Endothelial cell of umbilical vein (primary cell): ENCODE measurements at places on chromosomes 3 and 15. TPM values are rescaled to one million over a fixed set of nuclear protein-coding genes. Genes with fewer than 3 reads are reported as not detected.

Gene GOLGA8S
- 0.42 and 0.55 TPM in 2 replicates for total RNA-seq

Gene VPS33B
- 14.2 and 14.7 TPM in 2 replicates for total RNA-seq

Gene SI
- not detected in 2 replicates for total RNA-seq

DNA sequence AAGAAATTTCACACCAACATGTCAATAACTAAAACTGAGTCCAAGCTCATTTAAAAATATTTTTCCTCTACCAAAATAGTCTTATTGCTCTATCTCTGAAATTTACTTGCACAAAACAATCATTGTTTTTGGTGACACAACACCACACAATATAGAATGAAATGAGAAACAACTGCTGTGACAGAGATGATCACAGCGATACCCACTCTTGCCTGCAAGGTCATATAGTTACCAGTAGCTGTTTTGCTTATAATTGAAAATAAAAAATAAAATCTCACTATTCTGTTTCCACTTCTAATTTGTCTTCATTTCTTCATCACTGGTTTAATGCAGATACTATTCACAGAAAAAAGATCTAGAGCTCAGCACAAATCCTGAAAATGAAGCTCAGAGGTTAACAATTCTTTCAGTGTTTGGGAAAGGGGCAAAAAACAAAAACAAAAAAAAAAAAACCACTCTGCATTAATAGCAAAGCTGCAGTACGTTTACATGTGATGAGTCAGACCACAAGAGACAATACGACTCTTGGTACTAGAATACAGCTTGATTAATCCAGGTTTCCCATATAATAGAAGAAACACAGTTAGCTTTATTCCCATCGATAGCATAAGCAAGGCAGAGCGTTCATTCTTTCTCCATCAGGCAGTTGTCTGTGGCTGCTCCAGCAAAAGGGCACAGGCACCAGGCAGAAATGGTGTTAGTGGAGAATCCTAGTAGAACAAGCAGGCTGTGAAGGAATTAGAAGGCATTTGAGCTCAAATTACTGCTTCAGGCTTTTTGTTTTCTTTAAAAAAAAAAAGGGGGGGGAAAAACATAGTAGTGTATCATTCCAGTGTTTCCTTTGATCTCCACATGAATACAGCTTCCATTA, 773 bp downstream of the ANKRD28 start:
- H3K27ac ChIP-seq = peak overlapping the region; percentile 96
- H3K36me3 ChIP-seq = no peaks in the 10 kb centered on the region
- no peaks in the 10 kb centered on the region for H3K27me3 ChIP-seq
- peak; percentile 82 for DNase-seq
- H3K4me3 ChIP-seq = peak overlapping the region; percentile 84

DNA sequence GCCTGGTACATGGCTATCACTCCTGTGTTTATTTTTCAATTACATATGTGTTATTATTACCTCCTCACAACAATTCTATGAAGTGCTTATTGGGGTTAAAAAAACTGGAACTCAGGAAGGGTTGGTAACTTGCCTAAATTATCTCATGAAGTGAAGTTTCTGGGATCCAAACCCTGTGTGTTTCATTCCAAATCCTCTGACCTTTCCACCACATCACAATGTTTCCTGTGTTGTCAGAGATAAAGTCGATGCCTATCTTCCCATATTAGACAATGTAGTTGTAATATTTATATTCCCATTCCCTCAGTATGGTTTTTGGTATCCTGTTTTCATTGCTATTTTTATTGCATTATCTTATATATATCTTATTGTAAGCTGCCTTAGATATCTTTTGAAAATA, 269.1 kb upstream of the CFAP20DC start:
- no peaks in the 10 kb centered on the region for H3K36me3 ChIP-seq
- no peak for DNase-seq
- H3K4me3 ChIP-seq = no peak overlapping the region
- no peak overlapping the region for H3K27ac ChIP-seq

GRCh38 chr3:126958638-126959085, 24.3 kb upstream of the PLXNA1 start:
- no peaks in the 10 kb centered on the region for H3K27me3 ChIP-seq
- H3K4me1 ChIP-seq = peaks cover 4% of the 10 kb centered on the region
- no peak overlapping the region for H3K4me3 ChIP-seq
- no peaks in the 10 kb centered on the region for H3K36me3 ChIP-seq

- H3K27ac ChIP-seq = no peak overlapping the region
- peak; percentile 84 for DNase-seq
- peaks cover 12% of the 10 kb centered on the region for H3K4me1 ChIP-seq
- no peaks in the 10 kb centered on the region for H3K27me3 ChIP-seq
These were observed 23.8 kb downstream of the CYFIP1 start for GRCh38 chr15:22956257-22956977.

- H3K4me1 ChIP-seq = peaks cover 54% of the 10 kb centered on the region
- no peaks in the 10 kb centered on the region for H3K36me3 ChIP-seq
- no peaks in the 10 kb centered on the region for H3K27me3 ChIP-seq
- peak; percentile 17 for DNase-seq
- H3K4me3 ChIP-seq = no peak overlapping the region
These were observed 81.3 kb upstream of the ABI3BP start for GRCh38 chr3:101074518-101074917.

- no peaks in the 10 kb centered on the region for H3K36me3 ChIP-seq
- H3K4me1 ChIP-seq = no peaks in the 10 kb centered on the region
- no peak for DNase-seq
- H3K4me3 ChIP-seq = no peak overlapping the region
These were observed 71.3 kb downstream of the C3orf70 start for GRCh38 chr3:185081521-185081920.

DNA sequence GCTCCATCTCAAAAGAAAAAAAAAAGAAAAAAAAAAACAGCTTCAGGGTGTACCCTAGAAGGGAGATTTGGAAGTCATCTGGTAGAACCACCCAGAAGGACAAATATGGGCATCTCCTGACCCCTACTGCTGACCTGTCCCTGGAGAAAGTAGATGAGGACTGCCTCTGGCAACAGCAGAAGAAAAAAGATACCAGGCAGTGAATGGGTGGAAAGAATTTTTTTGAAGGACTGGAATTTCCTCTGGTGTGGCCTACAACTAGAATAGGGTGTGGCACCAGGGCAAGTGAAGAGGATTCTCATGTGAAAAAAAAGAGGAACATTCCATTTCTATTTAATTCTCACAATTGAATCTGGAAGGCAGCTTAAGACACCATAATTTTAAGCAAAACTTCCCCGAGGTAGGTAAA, 3.1 kb downstream of the ANXA2 start:
- no peaks in the 10 kb centered on the region for H3K27me3 ChIP-seq
- H3K36me3 ChIP-seq = peaks cover 9% of the 10 kb centered on the region
- DNase-seq = no peak
- peak overlapping the region; percentile 96 for H3K4me3 ChIP-seq

GRCh38 chr3:67798412-67798811, 144.0 kb upstream of the SUCLG2 start:
- H3K27ac ChIP-seq = no peak overlapping the region
- no peaks in the 10 kb centered on the region for H3K36me3 ChIP-seq
- no peak overlapping the region for H3K4me3 ChIP-seq

DNA sequence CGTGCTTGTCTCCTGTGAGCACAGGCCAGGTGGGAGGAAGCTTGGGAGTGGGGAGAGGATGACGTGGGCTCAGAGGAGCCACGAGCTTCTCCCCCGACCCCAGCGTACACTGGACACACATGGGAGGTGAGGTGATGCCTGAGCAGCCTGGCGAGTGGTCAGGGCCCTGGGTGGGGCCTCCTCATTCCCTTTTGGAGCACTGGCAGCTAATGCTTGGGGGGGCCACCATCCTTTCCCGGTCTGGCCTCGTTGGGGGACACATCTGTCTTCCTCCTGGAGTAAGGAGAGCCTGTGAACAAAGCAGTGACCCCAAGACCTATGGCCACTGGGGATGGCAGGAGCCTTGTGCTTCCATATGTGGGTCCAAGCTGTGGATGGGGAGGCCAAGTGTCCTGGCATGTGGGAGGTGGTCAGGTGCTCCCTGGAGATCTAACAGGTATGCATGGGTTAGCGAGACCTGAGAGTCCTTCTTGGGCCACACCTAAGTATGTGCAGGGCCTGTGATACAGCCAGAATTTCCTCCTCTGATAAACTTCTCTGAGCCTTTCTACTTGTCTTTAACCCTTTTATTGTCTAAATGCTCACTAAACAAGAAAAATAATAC, 9.5 kb downstream of the KLF13 start:
- DNase-seq = no peak
- H3K36me3 ChIP-seq = no peaks in the 10 kb centered on the region
- H3K27me3 ChIP-seq = no peaks in the 10 kb centered on the region
- H3K4me3 ChIP-seq = no peak overlapping the region

DNA sequence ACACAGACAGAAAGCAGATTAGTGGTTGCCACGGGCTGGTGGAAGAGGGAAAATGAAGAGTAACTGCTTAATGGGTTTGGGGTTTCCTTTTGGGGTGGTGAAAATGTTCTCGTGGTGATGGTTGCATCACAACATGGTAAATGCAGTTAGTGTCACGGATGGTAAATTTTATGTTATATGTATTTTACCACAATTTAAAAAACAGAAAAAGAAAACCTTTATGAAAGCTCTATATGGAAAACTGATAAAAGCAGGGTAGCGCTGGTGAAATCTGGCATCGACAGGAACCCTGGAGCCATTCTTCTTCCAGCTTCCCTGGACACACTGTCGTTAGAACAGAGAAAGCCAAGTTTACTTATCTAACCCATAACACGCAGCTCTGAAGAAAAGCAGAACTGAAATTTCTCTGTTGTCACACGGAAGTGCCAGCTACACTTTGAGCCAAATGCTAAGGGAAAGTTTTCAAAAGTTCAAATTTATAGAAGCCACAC, 287.7 kb upstream of the NR2F2 start:
- H3K4me1 ChIP-seq = peaks cover 9% of the 10 kb centered on the region
- H3K4me3 ChIP-seq = no peak overlapping the region
- no peaks in the 10 kb centered on the region for H3K27me3 ChIP-seq
- no peak overlapping the region for H3K27ac ChIP-seq
- no peak for DNase-seq

DNA sequence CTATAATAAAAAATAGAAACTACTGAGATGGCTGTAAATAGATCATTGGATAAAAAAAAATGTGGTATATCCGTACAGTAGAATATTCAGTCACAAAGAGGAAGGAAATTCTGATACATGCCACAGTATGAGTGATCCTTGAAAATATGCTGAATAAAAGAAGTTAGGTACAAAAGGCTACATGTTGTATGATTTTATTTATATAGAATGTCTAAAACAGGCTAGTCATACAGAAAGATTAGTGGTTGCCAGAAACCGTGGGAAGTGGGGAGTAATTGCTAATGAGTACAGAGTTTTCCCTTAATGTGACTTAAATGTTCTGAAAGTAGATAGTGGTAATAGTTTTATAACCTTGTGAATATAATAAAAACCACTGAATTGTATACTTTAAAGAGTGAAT, 24.9 kb upstream of the FAH start:
- H3K27ac ChIP-seq = peak overlapping the region; percentile 26
- H3K4me3 ChIP-seq = no peak overlapping the region
- DNase-seq = peak; percentile 51
- peaks cover 12% of the 10 kb centered on the region for H3K4me1 ChIP-seq
- no peaks in the 10 kb centered on the region for H3K27me3 ChIP-seq

DNA sequence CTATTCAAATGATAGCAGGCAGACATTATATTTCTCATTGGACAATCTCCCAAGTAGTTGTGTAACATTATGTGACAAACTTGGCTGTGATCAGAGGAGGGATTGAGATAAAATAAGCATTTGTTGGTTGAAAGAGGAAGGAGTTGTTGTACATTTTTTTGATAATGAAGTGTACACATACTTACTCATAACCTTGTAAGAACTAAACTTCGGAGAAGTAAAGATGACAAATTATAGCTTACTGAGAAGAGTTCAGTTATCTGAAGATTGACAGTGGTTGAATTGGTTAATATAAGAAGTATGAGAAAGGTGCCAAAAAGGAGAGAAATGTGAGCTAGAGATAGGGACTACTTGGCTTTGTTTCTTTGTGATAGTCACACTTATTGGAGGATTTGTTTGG, 32.6 kb downstream of the STT3B start:
- H3K27me3 ChIP-seq = no peaks in the 10 kb centered on the region
- DNase-seq = peak; percentile 16
